ENCODE measurements at places on chromosomes 5 and 9.

DNA sequence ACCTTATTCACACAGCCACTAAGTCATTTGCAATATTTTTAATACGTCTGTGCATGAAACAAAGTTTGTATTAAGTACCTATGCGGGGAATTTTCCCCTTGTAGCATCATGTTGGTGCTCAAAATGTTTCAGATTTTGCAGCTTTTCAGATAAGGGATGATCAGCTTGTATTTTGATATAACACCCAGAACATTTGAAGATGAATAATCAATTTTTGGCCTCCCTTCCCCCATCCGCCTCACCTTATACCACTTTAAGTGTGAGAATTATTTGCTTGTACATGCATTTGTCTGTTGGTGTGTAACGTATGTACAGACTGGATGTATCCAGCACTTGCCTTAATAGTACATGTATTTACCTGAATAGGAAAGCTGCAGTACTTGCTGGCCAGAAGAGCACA lies 1.7 kb downstream of the JAK2 start:
- DNase-seq, result no peak

GRCh38 chr9:68895741-68896478 lies 118.0 kb downstream of the PRKACG start:
- DNase-seq, result peak; percentile 24

DNA sequence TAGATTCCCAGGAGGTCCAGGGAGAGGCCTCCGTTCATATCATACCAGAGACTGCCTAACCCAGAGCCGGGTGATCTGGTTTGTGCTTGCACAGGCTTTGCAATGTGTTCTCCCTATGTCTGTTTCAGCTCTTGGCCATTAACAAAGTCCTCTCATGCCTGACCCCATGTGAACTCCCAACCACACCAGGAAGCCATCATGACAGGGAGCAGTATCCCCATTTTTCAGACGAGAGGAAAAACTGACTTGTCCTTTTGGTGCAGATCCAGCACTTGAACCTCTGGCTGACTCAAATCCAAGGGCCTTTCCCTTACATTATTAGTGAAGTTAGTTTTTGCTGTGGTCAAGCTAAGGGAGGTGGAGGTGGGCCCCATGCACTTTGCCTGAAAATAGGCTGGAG lies 58.4 kb downstream of the TEX10 start:
- DNase-seq, result no peak

DNA sequence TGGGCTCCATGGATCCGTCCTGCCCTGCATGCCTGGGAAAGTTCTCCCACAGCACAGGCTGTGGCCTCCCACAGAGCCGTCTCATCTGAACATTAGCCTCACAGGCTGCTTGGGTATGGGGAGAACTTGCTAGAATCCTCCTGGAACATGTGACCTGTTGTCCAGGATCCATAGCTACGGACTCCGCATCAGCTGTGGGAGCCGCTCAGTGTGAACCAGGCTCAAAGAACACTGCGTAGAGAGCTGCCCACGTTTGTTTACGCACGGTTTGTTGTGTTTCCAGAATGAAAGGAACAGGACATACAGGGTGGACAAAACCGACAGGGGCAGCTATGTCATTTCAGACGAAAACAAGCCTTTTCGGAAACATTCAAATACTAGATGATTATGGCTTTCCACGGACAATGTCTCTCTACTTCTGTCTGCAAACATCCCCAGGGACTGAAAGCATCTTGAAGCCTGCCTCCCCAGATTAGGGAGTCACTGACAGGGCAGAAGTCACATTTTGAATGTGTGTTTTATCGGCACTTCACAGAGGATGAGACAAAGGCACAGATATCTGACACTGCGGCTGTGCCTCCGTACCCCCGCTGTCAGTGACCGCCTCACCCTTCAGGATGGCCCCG lies 390.3 kb downstream of the GADD45G start:
- no peak for DNase-seq

- no peak for DNase-seq
Measured at GRCh38 chr5:63822614-63823013, 139.6 kb downstream of the HTR1A start.

- no peak for DNase-seq
Measured at GRCh38 chr5:87243161-87243844, 24.4 kb upstream of the RASA1 start.

- no peak for DNase-seq
Measured at GRCh38 chr5:154487541-154487940, 9.5 kb upstream of the HAND1 start.

GRCh38 chr9:124626276-124626675 lies 119.1 kb upstream of the NR5A1 start:
- no peak for DNase-seq

DNA sequence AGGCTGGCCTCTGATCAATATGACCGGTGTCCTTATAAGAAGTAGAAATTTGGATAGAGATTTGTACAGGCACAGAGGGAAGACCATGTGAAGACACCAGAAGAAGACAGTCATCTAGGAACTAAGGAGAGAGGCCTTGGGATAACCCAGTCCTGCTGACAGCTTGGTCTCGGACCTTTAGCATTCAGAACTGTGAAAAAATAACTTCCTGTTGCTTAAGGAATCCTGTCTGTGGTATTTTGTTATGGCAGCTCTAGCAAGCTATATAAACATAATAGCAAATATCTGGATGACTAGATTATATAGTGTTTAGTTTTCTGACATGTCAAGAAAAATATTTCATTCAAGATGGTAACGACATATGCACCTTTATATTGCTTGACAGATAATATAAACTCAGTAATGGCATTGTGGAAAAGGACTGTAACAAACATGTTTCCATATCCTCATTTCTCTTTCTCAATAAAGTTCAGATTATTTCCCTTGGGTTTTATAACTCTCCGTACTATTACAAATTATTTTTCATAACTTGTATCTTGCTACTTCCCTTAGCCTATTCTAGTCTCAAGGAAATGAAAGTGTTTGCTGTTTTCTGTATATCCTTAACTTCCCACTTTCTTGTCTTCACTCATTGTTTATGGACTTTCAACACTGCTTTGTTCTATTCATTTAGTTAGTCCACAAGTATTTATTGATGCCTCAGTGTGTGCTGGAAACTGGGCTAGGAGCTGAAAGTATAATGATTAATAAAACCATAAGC lies 62.4 kb downstream of the KIAA1958 start:
- no peak for DNase-seq

- DNase-seq, result peak; percentile 12
Measured at GRCh38 chr5:122192497-122193496, 63.5 kb downstream of the ZNF474 start.

DNA sequence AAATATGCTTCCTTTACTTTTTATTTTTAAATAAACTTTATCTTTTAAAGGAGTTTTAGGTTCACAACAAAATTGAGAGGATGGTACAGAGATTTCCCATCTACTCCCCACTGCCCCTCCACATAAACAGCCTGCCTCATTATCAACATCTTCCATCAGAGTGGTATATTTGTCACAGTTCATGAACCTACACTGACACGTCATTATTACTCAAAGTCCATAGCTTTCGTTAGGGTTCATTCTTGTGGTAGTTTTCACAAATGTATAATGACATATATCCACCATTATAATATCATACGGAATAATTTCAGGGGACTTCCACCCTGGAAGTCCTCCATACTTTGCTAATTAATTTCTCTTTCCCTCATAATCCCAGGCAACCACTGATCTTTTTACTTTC lies 204.9 kb downstream of the SMARCA2 start:
- DNase-seq, result no peak

DNA sequence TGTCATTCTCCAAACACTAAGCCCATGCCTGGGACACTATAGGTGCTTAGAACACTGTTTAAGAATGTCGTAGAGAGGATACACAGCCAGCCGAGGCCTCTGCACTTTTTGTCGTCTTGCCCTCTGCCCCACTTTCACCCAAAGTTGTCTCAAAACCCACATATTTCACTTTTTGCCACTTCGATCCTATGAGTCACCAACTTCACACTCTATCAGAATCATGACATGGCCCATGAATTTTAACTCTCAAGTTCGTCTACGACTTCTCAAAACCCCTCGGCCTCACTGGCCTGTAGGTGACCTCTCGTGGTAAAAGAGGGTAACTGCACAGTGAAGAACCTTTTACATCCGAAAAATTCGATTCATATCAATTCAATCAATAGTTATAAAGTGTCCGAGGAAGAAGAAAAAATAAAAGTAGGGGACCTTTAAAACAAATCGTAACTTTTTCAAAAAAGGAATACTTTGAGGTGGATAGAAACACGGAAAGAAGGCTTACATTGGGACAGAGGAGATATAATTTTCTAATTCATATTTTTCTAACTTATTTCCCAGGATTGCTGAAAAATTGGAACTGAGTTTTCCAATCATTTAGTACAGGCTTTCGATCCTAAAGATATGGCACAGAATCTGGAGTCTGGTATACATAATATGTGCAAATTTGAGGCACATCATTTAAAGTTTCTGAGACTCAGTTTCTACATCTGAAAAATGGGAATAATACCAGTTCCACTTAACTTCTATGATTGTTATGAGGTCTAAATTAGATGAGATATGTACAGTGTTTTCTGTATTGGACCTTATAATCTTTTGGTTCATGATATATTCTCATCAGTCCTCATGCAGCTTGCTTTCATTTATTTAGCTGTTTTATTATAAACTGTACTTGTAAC lies 122.6 kb downstream of the APBA1 start:
- DNase-seq, result no peak

DNA sequence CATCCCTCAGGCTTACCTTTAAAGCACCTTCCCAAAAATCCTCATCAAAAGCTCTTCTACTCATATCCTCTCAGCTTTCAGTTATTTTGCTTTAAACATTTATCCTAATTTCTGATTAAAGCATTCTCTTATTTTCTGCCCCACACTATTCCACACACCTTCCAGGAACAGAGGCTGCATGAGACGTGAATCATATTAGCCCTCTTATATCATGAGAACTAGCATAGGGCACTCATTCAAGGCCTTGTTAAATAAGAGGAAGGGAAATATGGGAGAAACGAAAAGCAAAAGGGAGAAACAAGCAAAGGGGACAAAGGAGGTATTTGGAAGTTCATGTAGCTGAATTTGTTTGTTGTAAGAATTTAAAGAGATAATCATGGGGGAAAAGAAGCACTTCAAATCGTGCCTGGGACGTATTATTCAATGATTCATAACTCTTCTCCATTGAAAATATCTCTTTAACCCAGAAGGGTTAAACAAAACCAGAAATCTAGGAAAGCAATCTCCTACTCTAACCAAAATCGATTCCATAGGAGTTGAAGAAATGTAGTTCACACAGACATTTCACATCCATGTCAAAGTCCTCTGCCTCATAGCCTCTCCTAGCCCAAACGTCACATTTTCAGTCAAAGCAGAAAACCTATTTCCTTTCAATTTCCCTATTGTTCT lies 4.1 kb downstream of the ALDH1A1 start:
- no peak for DNase-seq

GRCh38 chr9:117325831-117326230 lies 89.0 kb downstream of the ASTN2 start:
- DNase-seq, result no peak

DNA sequence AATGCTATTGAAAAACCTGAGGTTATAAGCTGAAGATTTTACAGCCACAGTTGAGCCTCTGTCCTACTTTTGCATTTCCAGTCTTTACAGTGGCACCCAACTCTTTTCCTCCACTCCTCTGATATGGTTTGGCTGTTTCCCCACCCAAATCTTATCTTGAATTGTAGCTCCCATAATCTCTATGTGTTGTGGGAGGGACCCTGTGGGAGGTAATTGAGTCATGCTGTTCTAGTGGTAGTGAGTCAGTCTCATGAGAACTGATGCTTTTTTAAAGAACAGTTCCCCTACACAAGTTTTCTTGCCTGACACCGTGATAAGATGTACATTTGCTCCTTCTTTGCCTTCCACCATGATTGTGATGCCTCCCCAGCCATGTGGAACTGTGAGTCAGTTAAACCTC lies 646.1 kb upstream of the SEMA6A start:
- no peak for DNase-seq

DNA sequence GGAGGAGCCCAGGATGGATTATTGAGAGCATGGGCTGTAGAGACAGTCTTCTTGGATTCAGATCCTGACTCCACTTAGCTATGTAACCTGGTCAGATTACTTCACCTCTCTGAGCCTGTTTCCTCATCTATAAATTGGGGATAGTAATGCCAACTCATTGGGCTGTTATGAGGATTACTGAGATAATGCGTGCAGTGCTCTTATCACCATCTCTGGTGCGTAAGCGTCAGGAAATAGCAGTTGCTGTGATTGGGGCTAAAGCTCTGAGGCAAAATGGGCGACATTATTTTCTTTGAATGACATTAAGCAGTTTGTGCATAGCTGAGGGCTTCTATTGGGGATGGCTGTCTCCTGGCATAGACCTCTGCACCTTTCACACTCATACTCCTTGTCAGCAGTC lies 995 bp upstream of the MSMP start:
- DNase-seq, result no peak

DNA sequence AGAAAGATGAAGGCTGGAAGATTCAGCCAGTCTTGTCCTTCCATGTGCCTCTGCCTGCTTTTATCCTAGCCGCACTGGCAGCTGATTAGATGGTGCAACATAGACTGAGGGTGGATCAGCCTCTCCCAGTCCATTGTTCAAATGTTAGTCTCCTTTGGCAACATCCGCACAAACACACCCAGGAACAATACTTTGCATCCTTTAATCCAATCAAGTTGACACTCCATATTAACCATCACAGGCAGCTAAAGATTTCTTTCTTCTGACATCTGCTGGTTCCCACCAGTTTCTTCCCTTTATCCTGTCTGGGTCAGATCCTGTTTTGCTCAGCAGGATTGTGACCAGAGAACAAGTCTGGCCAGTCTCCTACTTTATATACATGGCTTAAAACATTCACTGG lies 276.5 kb upstream of the TYRP1 start:
- no peak for DNase-seq

DNA sequence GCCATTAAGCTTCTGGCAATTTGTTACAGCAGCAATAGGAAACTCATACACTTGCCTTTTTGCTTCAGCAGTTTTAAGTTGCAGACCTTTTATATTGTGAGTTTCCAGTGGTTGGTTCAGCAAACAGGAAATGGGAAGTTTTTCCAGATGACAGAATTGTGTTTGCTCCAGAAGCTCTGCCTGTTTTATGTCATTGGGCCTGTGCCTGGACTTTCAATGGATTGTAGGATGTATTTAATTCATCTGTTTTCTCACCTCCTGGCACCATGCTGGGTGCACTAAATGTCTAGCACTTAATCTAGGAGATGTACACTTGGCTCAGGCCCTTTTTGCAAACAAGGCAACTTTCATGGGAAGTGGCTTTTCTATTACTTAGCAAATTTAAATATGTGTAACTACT lies 100.4 kb upstream of the CLINT1 start:
- DNase-seq, result no peak

DNA sequence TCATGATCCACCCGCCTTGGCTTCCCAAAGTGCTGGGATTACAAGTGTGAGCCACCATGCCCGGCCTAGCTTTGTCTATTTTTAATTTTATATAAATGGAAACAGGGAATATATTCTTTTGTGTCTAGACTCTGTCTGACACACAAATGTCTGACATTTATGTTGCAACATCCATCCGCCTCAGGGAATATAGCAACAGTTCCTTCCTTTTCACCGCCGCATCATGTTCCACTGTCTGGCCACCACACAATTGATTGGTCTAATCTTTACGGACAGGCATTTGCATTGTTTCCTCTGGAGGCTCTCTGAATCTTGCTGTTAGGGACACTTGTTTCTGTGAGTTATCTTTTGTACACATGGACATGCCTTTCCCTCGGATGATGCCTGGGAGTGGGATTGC lies 20.1 kb upstream of the TBC1D9B start:
- no peak for DNase-seq

- DNase-seq, result no peak
Measured at GRCh38 chr9:79152306-79152705, 419.5 kb upstream of the TLE4 start.

- DNase-seq, result no peak
Measured at GRCh38 chr9:124810663-124811355, 33.9 kb downstream of the OLFML2A start.
